ENCODE measurements at places on chromosomes 4 and X.

- DNase-seq: no peak
Measured at GRCh38 chr4:183008492-183008891, 90.6 kb upstream of the WWC2 start.

DNA sequence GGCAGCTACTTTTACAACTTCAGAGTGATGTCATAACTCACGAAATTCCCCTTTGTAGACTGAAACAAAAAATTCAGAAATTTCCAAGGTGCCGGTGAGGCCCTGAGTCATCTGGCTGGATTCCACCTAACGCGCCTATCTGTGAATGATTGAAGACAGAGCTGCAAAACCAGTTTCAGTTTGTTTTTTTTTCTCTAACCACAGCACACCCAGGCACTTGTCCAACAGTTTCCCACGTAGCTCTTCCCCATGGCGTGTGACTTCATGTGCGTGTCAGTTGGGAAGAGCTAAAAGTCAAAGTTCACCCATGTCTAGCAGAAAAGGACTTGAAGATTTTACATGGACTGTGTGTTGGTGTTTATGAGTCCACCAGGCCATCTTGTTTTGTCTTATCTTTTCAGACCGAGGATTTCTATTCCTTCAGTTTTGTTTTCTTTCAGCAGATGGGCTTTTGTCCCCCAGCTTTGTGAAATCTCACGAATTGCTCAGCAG is 16.4 kb downstream of the TCEANC start:
- peak; percentile 29 for DNase-seq

- DNase-seq: no peak
Measured at GRCh38 chr4:140789759-140790158, 33.6 kb upstream of the TBC1D9 start.

- DNase-seq: no peak
Measured at GRCh38 chr4:37754410-37755185, 68.4 kb upstream of the RELL1 start.

- no peak for DNase-seq
Measured at GRCh38 chr4:127601029-127601428, 31.7 kb upstream of the INTU start.

DNA sequence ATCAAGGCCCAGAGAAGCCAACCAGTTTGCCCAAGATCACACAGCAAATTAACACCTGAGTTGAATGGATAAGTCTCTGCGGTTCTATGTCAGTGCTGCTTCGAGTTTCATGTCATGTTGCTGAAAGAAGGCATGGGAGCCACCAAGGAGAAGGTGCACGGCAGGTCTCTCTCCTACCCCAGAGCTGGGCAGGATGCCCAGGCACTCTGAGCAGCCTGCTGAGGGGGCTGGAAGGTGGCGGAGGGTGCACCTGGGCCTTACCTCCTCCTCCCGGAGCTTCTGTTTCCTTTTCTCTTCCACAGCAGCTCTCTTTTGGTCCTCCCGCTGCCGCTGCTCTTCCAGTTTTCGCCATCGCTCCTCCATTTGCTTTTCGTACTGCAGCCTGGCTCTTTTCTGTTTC is 53.6 kb downstream of the MAP7D2 start:
- no peak for DNase-seq

GRCh38 chr4:154511981-154512380 is 20.4 kb upstream of the DCHS2 start:
- no peak for DNase-seq

Data from stimulated activated CD4-positive, alpha-beta T cell treated with anti-CD3 and anti-CD28 coated beads, Interleukin-12 subunit alpha, Interleukin-12 subunit beta, amount 100 ng/mL, for 4 hours (primary cell).